ENCODE measurements at places on chromosomes 13 and 19. TPM values are rescaled to one million over a fixed set of nuclear protein-coding genes. Genes with fewer than 3 reads are reported as not detected.

- H3K36me3 ChIP-seq = no peaks in the 10 kb centered on the region
- H3K27me3 ChIP-seq = peaks cover 2% of the 10 kb centered on the region
- H3K4me1 ChIP-seq = peaks cover 5% of the 10 kb centered on the region
Observed at GRCh38 chr19:41706741-41707501, 1.5 kb upstream of the CEACAM5 start.

- no peaks in the 10 kb centered on the region for H3K27me3 ChIP-seq
- H3K4me1 ChIP-seq = peaks cover 3% of the 10 kb centered on the region
- no peak for DNase-seq
- no peaks in the 10 kb centered on the region for H3K36me3 ChIP-seq
Observed at GRCh38 chr19:50371914-50372475, 4.3 kb upstream of the NR1H2 start.

The DPF1 gene
- 0.72 TPM for total RNA-seq

DNA sequence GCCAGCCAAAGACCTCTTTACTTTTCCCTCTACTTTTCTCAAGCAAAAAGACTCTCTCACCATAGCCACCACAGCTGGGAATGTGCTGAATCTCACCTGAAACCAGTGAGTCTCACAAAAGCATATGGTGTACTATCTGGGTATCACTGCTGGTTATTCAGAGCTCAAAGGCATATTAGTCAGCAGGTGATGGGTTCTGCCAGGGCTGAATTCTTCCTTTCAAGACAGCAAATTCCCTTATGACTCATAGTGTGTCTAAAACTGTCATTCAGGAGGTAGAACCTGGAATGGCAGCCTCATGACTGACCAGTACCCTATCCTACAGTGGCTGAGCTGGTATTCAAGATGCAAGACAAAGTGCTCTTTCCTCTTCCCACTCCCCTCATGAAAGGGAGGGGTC lies 2859.1 kb downstream of the PCDH9 start:
- H3K27ac ChIP-seq = no peak overlapping the region
- no peaks in the 10 kb centered on the region for H3K27me3 ChIP-seq
- no peak overlapping the region for H3K4me3 ChIP-seq
- no peaks in the 10 kb centered on the region for H3K36me3 ChIP-seq

The CNFN gene
- not detected for total RNA-seq

- no peak overlapping the region for H3K27ac ChIP-seq
- H3K27me3 ChIP-seq = no peaks in the 10 kb centered on the region
- H3K36me3 ChIP-seq = no peaks in the 10 kb centered on the region
Observed at GRCh38 chr19:32997716-32998355, 25.8 kb downstream of the FAAP24 start.

DNA sequence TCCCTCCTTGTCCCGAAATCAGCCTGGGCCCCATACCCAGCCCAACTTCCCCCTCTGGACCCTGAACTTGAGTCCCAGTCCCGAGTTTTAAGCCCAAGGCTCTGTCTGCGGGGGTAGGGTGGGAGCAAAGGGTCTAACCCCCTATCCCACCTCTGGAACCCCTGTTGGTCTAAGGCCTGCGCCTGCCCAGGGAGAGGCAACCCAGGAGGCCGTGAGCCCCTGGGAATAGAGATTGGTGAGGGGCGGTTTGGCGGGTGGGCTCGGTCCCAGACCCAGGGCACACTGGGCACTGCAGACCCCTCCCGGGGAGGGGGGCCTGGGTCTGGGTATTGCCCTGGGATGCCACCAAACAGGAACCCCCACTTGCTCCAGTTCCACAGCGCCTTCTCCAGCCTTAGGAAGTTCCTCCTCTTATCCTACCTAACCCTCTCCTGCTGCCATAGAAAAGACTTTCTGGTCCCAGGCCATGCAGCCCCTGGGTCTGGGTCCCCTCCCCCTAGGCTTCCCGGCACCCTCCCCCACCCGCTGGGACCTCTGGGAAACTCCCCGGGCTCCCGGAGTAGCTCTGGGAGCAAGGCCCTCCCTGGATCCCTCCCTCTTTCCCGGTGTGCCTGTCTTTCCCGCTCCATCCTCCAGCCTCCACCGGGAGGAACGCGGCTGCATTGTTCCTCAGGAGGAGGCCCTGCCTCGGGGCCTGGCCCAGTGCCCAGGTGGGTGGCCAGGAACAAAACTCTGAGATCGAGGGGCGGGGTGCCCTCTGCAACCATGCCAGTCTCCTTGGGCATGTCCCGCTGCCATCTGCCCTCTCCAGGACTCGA lies 33.6 kb upstream of the NANOS3 start:
- H3K36me3 ChIP-seq = peaks cover 14% of the 10 kb centered on the region
- peak overlapping the region; percentile 99 for H3K4me3 ChIP-seq
- peak overlapping the region; percentile 89 for H3K27ac ChIP-seq
- DNase-seq = peak; percentile 93
- peaks cover 52% of the 10 kb centered on the region for H3K4me1 ChIP-seq

The OR7D2 gene
- total RNA-seq = not detected

GRCh38 chr13:112110479-112110878 lies 43.5 kb downstream of the SOX1 start:
- H3K4me3 ChIP-seq = no peak overlapping the region
- no peaks in the 10 kb centered on the region for H3K4me1 ChIP-seq
- no peak overlapping the region for H3K27ac ChIP-seq
- DNase-seq = no peak
- H3K36me3 ChIP-seq = no peaks in the 10 kb centered on the region

DNA sequence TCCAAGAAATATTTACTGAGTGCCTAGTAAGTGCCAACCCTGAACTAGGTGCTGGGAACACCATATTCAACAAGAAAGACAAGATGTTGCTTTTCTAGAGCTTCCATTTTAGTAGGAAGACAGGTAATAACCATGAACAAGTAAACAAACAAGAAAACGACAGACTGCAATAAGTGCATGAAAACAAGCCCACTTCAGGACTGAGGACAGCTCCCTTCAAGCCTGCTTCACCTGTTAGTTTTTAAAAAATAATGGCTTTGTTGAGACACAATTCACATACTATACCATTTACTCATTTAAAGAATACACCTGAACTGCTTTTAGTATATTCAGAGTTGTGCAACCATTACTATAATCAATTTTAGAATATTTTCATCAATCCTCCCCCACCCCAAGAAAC lies 30.4 kb downstream of the CYP4F22 start:
- H3K27ac ChIP-seq = no peak overlapping the region
- H3K4me1 ChIP-seq = no peaks in the 10 kb centered on the region

The TEX29 gene
- 0.36 TPM for total RNA-seq

The GYS1 gene
- 25.6 TPM for total RNA-seq

Data from osteoblast (primary cell).